ENCODE measurements at places on chromosomes 6 and 20. TPM values are rescaled to one million over a fixed set of nuclear protein-coding genes. Genes with fewer than 3 reads are reported as not detected.

GRCh38 chr6:84317463-84317862, 90.0 kb upstream of the CEP162 start:
- H3K4me3 ChIP-seq = no peak overlapping the region
- H3K27ac ChIP-seq = no peak overlapping the region
- no peaks in the 10 kb centered on the region for H3K36me3 ChIP-seq

DNA sequence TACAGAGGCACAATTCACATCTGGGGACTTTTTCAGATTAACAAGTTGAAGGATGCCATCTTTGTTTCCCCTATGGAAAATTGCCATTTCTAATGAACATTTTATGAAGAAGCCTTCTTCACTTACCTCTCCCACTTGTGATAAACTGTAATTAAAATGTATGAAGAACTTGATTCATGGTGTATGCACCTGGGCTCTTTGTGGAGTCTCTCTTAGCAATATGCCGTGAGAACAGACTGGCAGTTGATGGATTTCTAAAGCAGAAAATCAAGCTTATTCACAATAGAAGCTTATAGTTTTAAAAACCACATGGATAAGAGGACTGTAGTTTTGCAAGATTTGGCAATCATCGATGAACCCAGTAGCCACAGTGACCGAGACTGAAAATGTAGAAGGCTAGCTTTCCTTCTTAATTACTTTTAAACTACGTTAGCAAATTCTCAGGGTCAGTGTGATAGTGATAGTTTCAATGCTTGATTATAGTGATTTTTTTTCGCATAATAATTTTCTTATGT, 270.6 kb downstream of the PRL start:
- H3K27me3 ChIP-seq = no peaks in the 10 kb centered on the region
- peaks cover 19% of the 10 kb centered on the region for H3K4me1 ChIP-seq
- H3K4me3 ChIP-seq = no peak overlapping the region
- DNase-seq = no peak

TSBP1 gene
- total RNA-seq = not detected

KHDC1 gene
- 1.1 TPM for total RNA-seq

MICB gene
- 1.6 TPM for total RNA-seq

Data from heart right ventricle (tissue), 16 donors.